CD4-positive, alpha-beta T cell treated with Interleukin-15 for 4 hours (primary cell): ENCODE measurements at places on chromosomes 6 and 20.

DNA sequence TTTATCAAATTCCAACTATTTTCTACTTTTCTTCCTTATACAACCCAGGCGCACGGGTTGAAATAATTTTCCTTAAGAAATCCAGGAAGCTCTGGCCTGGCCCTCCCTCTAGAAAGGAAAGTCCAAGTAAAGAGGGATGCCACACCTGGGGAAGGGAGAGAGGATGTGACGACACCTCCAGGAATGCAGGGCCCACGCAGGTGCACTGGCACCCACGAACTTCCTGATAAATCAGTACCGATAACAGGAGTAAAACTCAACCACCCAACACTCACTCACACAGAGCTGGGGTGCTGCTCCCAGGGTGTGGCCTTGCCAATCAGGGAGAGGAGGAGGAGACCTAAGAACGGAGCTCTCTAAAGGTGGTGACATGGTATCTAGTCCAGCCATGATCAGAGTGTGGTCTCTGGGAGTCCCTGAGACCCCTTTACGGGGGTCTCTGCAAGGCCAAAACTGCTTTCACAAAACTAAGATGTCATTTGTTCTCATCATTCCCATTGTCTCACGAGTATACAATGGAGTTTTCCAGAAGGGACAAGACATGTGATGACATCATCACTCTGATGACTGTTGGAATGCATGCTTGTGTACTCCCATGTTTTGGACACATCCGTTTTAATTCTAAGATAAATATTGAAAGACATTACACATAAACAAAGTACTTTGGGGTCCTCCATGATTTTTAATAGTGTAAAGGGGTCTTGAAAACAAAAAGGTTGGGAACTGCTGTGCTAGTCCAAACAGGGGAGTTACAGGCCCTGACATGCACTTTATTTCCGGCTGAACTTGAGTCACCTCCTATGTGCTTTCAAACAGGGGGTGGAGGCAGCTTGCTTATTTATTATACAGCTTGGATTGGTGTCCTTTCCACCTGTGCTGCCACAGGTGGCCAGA lies 2.2 kb upstream of the PARD6B start:
- no peak for DNase-seq

GRCh38 chr6:65501045-65501444 lies 206.0 kb downstream of the EYS start:
- DNase-seq, result no peak

DNA sequence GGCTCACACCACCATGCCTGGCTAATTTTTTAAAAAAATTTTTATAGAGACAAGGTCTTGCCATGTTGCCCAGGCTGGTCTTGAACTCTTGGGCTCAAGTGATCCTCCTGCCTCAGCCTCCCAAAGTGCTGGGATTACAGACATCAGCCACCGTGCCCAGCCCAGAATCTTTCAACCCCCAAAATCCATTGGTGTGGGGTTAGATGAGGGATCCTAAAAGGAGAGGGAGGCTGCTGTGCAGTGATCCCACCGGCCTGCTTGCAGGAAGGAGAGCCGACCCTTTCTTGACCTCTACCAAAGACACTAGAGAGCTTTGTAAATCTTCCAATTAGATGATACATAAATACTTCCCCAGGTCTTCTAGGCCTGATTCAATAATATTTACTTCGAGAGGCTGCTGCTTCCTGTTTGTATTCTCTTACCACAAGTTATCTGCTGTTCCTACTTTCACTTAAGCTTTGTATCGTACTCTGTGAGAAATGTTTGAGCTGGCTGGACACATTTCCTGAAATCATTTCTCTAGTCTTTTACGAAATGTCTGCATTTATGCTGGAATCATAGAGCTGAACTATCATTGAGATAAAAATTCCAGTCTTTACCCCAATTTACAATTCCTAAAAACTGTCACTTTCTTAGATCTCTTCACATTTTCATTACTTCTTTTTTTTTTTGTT lies 49.3 kb upstream of the IER3 start:
- DNase-seq, result peak; percentile 45

DNA sequence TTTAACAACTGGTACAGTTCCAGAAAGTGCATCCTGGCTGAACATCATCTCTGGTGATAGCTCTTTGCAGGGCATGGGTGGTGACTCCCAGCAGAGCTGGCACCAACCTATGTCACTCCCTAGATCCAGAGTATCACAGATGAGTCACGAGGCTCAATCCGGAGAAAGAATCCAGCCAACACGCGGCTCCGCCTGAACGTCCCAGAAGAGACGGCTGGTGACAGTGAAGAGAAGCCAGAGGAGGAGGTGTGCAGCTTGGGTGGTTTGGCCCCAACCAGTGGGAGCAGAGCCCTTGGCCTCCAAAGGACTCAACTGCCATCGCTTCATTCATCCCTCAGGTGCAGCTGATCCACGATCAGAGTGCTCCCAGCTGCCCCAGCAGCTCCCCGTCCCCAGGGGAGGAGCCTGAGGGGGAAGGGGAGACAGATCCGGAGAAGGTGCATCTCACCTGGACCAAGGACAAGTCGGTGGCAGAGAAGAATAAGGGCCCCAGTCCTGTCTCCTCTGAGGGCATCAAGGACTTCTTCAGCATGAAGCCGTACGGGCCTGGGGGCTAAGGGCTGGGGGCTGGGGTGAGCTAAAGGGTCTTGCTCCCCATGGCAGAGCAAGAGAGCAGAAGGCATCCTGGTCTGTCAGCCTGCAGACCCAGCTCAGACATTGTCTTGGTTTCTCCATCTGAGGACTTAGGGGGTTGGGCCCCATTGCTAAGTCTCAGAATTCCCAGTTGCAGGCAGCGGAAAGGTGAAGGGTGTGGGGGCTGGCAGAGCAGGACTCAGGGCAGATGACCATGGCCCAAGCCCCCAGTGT lies 27.2 kb downstream of the SLC12A5 start:
- no peak for DNase-seq

GRCh38 chr6:70673054-70673453 lies 5.4 kb downstream of the SMAP1 start:
- DNase-seq, result no peak

- no peak for DNase-seq
Measured at GRCh38 chr6:48447251-48447650, 336.3 kb upstream of the PTCHD4 start.

- no peak for DNase-seq
Measured at GRCh38 chr20:2972126-2972525, 71.3 kb upstream of the GNRH2 start.

DNA sequence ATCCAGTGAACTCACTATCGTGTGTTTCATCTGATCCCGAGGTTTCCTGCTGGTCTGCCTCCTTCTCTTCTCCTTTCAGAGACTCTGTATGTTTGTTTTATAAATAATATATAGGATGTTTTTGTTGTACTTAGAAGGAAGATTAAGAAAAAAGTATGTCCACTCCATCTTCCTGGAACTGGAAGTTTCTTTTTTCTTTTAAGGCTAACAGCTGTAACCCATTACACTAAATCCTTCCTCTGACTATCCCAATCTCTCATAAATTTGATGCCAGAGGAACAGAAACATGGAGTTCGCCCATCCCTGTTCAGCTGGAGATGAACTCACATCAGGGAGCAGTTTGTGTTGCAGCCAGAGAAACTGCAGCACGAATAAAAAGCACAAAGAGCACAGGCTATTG lies 20.7 kb downstream of the RIPK1 start:
- DNase-seq, result no peak

- no peak for DNase-seq
Measured at GRCh38 chr6:156167625-156168071, 609.5 kb upstream of the ARID1B start.
